Brain microvascular endothelial cell (primary cell): ENCODE measurements at places on chromosomes 7 and 10.

DNA sequence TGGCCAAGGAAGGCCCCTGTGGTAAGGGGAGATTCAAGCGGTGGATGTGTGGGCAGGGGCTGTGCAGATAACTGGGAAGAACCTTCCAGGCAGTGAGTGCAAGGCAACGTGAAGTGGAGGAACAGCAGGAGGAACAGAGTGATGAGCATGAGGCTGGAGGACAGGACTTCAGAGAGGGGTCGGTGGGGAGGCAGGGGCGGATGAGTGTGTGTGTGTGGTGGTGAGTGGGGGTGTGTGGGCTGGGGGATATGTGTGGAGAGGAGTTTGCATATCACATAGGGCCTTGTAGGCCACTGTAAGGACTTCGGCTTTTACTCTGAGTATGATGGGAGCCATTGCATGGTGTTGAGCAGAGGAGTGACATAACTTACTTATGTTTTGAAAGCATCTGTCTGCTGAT, 73.8 kb downstream of the SYPL1 start:
- no peak for DNase-seq

DNA sequence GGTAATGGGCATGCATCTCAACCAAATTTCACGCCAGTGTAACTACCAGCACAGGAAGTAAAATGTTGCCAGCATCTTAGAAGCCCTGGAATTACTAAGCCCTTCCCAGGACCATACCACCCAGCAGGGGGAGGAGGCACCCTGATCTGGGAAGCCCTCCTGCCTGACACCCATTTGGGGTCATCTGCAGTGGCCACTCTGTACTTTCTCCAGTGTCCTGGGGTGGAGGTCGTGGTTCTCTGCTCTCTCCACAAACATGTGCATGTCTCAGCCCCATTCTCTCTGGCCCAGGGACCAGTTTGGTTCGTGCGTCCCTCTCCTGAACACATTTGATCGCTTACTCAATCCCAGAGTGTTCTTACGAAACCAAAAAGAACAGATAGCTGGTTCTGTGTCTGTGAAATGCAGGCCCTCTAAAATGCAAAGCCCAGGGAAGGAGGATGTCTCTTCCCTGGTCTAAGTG, 9.4 kb upstream of the LRRC27 start:
- DNase-seq, result no peak

- peak; percentile 94 for DNase-seq
Observed at GRCh38 chr10:93436591-93437085, 45.5 kb downstream of the MYOF start.

DNA sequence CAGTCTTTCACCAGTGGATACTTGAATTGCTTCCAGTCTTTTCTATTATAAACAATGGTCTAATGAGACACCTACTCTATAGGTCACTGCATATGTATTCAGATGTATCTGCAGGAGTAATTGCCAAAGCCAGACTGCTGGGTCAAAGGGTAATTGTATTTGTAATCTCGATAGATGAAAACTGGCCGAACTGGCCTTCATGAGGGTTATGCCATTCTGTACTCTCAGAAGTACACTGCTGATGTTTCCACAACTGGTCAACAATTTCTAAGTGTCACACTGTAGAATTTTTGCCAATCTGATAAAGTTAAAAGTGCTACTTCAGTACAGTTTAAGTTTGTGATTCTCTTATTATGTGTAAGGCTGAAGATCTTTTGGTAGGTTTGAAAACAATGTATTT, 64.6 kb downstream of the JAZF1 start:
- DNase-seq, result no peak

DNA sequence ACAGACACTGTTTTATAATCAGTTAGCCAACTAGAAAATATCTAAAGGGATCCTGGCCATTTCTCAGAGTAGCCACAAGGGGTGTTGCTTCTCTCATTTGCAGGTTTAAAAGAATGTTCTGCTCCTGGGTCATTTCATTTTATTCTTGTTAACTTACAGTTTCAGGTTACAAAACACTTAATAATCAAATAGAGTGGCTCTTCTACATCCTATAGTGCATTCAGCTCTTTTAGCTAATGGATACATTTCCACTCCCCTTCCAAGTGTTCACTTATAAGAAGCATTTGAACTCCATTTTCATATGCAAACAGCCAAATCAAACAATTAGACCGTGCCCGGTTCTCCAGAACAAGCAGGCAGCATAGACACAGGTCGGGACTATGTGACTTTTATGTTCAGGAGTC, 117.5 kb downstream of the TRIL start:
- DNase-seq, result peak; percentile 8

- no peak for DNase-seq
Observed at GRCh38 chr10:132369636-132370185, 27.3 kb upstream of the PWWP2B start.

- DNase-seq, result no peak
Observed at GRCh38 chr10:63261496-63261895, 128.4 kb downstream of the NRBF2 start.

GRCh38 chr10:2981361-2981801, 86.0 kb upstream of the PFKP start:
- no peak for DNase-seq
